ENCODE measurements at places on chromosomes 3 and 15.

DNA sequence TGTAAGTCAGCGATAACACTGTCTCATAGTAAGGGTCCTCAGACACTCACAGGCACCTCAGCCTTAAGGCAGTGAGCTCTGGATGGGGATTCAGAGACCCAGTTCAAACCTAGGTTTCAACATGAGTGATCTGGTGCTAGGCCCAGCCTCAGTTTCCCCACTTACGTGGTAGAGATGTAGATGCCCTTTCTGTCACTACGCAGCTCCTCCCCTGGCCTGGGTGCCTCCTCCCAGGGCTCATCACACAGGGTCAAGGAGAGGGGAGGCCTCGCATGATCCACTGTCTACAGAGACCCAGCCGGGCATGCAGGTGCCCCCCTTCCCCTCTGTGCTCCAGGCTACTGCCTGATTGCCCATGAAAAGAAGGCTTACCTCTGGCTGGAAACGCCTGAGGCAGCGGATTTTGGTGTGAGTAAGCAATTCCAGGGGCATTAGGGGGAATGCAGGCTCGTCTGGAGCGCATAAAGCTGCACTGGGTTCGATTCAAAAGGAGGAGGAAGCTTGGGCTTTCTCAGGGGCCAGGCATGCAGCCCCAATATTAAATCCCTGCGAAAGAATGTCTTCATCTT, 69.8 kb upstream of the ANKRD34C start:
- DNase-seq: no peak

DNA sequence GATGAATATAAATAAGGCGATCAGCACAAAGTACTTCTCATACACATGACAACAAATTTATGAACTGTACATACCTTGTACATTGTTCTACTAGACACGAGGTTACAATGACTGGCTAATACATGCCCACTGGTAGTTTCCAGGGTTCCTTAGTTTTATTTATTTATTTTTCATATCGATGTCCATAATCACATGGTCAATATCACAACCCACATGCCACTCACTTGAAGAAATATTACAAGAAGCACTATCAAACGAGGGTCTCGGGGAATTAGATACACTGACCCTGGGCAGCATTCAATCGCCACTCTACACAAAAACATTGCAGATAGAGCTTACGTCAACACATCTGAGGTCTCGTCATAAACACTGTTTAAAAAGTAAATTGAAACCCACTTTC, 21.2 kb upstream of the WNT5A start:
- no peak for DNase-seq

GRCh38 chr15:101025501-101025885, 106.3 kb downstream of the LRRK1 start:
- DNase-seq: no peak

DNA sequence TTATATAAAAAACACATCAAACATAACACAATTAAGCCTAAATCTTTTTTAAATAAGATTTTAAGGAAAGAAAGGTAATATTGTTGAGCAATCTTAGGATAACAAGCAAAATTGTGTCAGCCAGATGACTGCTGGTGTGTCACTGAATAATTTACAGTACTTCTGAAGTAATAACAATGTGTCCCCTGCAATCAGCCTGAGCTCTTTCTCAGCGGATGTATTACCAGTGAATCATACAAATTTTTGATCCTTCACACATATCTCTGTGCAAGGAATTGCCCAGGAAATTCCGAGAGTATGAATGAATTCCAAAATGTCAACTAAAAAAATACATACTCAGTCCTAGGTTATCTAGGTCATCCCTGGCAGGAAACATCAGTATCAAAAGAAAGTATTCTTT, 76.6 kb upstream of the PTX3 start:
- DNase-seq: no peak

DNA sequence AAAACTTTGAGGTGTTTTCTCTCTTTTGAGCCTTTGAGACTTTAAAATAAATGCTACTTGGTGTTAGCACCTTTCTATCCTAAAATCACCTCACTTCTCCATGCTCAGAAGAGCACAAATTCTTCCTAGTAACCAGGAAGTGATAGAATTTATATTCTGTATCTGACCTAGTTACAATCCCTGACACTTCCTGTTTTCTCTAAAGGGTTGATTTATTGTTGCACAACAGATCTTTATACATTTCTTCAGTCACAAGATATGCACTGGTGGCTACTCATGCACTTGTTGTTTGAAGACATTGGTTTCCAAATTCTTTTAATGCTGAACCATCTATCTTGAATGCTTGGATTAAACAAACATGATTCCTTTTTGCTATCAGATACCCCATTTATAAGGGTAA, 47.2 kb upstream of the CNTN3 start:
- DNase-seq: no peak
